ENCODE measurements at places on chromosomes 1 and 21.

- DNase-seq = no peak
These were observed 103.3 kb upstream of the DEPDC1 start for GRCh38 chr1:68600049-68600661.

DNA sequence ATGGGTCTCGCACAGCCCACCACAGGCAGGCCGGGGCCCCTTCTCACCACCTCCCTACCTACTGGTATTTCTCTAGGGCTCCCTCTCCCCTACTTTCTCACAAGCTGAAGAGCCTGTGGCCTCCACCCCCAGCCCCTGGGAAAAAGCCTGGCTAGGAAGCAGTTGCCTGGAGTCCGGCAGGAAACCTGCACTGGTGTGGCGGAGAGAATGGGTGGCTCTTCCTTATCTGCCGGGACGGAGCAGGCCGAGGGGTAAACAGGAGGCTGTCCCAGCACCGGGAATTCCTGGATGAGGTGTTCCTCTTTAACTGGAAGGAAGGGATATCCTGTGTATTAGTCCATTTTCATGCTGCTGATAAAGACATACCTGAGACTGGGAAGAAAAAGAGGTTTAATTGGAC, 125.8 kb downstream of the TLR5 start:
- DNase-seq = no peak

DNA sequence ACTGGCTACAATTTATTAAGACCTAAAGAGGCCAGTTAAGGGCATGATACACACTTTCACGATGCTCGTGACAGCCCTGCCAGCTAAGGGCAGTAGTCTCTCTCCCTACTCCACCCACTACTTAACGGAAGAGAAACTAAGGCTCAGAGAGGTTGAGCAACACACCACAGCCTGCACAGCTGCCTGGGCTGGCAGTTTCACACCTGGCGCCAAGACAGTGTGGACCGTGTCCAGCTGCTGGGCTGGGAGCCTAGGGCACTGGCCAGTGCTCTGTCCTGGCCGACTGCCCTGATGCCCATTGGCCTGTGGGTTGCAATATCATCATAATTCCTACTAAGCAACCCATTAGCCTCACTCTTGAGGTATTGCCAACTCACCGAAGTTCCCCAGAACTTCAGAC, 27.6 kb downstream of the TENT5C start:
- DNase-seq = no peak

DNA sequence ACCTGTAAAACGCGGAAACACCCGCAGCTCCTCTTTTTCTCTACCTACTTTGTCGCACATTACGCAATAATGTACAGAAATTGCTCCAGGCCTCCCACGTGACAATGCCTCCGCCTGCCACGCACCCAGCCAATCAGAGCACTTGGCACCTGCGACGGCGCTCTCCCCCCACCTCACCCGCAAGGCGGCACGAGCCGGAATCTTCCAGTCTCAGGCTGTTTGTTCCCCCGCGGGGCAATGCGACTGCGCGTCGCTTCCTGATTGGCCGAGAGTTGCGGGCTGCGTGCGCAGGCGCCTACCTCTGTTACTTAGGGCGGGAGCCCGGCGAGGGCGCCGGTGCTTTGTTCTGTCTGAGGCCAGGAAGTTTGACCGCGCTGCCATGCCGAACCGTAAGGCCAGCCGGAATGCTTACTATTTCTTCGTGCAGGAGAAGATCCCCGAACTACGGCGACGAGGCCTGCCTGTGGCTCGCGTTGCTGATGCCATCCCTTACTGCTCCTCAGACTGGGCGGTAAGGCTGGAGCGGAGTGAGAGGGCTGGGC, at the start of gene MAEL:
Gene MAEL, plus strand, starts transcription at position 307 of the 542 bp plus-strand sequence. Its CDS starts 73 bp downstream, at position 380.
- no peak for DNase-seq

GRCh38 chr1:151495316-151495715, 15.9 kb upstream of the CGN start:
- no peak for DNase-seq

DNA sequence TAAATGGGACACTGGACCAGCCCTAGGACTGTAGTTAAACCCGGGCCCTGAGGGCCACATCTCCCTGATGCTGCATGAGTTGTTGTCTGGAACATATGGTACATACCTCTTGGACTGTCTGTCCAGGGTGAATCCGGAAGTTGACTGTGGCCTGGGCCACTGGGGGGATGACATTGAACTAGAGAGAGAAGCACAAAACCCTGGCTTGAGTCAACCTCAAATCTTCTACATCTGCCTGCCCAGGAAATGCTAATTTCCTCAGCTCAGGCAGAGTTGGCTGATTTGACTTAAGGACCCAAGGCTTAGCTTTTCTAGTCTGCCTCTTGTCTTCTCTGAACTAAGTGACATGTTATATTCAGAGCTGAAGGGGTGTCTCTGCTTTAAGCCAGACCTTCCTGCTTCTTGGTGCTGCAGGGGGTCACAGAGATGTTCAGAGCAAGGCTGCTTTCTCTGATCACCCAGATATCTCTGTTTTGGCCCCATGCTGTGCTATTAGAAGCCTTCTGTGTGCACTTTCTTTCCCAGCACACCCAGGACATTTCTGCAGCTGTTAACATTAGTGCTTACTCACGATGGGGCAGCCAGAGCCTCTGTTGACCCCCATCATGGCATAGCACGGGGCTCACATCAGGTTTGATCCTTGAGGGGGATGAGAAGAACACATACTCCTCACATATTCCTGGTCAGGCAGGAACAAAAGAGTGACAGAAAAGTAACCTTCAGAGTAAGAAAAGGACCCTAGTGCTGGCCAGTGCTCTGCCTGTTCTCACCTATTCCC, 9.6 kb downstream of the PM20D1 start:
- DNase-seq = no peak
